Aorta (tissue), 5 donors: ENCODE measurements at places on chromosomes 4 and X.

DNA sequence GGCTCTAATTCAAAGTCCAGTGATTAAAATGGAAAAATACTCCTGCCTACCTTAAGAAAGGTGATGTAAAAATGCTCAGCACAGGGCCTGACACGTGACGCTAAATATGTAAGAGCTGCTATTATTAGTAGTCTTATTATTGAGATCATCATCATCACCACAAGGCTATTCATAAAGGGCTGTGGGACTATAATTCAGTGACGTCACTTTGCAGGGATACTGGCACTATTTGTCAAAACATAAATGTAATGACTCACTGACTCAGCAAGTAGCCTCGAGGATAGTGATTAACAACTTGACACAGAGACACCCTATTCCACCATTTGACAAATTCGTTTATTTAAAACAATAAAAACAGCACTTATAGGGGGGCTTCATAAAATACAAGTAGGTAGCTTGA lies 258.9 kb downstream of the SPANXN1 start:
- no peak for DNase-seq

DNA sequence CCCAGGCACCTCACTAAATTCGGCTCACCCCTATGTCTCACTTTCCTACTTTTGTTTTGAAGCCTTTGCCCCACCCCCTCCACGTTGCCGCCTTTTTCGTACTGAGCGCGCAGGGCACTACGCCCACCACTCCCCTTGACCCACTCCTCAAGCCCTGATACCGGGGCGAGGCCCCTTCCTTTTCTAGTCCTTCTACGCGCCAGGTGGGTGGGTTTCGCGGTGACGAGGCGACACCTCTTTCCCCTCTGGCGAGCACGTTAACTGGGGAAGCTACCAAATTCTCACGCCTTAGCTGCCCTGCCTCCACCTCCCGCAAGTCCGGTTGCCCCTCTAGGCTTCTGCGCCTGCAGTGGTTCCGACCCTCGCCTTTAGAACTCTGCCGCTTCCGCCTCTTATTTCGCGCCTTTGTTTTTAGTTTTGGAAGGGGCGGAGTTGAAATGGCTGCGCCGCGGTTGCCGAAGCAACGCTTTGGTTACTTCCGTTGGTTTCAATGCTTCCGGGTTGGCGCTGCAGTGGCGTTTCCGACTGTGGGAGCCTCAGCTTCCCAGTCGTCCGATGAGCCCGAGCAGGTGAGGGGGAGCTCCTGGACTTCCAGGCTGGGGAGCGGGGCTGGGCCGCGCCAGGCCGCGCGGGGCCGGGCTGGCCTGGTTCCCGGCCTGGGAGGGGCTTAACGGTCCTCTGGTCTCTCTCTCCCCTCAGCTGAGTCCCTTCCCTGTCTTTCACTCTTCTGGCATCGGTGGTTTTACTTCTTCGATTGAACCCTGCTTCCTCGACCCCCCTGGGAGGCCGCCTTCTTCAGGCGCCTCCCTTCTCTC lies at the start of gene SLC25A14:
TSS of gene SLC25A14 (plus strand) at position 512 of the 815 bp plus-strand sequence. CDS start 360 bp downstream, outside the sequence.
- DNase-seq, result peak; percentile 82

DNA sequence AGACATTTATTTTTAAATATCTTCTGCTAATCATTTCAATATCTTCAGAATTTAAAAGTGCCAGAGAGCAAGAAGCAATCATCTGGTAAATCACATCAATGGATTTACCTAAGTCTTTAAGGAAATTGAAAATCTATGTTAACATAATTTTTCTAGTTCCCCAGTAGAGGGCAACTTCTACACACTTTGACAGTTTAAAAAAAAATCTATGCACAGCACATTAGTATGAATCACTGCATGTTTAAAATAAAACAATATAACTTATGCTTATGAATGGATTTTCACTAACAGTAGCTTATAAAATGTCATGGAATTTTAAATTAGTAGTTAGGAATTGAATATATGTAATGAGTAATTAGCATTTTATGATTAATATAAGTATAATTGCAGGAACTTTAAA lies 126.5 kb downstream of the REELD1 start:
- no peak for DNase-seq

DNA sequence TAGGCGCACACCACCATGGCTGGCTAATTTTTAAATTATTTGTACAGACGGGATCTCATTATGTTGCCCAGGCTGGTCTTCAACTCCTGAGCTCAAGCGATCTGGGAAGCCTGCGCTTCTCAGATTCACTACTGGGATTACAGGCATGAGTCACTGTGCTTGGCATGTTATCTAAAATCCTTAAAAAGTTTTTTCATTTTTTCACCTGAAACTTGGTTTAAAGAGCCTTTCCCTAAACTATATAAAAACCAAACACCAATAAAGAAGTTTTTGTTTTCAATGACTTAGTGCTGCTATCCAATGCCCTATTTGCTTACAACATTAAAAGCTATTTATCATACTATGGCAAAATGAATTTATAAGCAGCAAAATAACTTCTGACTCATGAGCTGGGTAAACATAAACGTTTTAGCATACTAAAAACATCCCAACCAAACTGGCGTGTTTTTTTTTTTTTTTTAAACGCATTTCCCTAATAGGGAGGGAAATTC lies 127.8 kb downstream of the UBE2K start:
- DNase-seq, result no peak

GRCh38 chrX:78199851-78200250 lies 60.4 kb upstream of the TAF9B start:
- DNase-seq, result no peak

DNA sequence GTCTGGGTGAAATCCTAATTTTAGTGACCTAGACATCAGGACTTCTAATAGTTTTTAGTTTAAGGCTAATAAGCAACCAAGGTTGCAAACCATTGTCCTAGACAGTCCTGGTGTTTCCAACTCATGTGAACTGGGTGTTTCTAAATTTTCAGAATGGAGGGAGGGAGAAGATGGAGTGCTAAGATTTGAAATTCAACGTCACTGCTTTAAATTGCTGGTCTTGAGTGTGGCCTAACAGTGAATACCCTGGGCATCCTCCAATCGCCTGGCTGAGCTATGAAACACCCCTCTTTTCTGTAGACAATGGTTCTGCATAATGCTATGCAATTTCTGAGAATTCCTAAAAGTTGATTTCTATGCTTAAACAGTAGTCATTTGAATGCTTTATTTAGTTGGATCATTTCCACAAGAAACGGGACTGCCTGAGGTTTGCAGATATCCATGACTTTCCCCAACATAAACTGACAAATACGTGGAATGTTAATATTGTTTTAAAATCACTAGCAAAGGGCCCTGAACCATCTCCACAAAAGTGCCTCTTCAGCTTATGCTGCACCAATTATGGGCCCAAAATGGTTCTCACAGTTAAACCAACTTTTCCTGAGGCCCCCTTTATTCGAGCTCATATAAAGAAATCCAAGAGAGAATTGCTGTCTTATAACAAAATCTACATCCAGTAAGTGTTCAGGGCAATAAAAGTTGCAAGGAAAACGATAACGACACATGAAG lies 1.1 kb downstream of the FBXL5 start:
- DNase-seq, result no peak

DNA sequence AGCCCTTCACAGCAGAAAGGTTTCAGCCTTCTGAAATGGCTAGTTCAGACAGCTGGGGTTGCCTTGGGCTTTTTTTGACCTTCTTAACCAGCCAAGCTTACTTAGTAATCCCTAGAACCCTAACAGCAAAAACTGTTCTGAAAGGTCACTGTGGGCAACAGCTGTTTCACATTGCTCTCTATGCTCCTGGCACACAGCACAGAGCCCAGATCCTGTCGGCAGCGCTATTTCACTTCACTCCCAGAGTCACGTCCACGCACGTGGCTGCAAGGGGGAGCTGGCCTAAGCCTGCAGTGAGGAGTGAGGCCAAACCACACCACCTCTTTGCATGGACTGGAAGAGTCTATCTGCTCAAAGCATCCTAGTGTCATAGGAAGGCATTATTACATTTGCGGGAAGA lies 32.0 kb upstream of the STS start:
- no peak for DNase-seq

- no peak for DNase-seq
Measured at GRCh38 chr4:158065176-158065575, 107.6 kb downstream of the GASK1B start.

GRCh38 chr4:133096972-133097371 lies 52.1 kb upstream of the PCDH10 start:
- DNase-seq, result no peak

DNA sequence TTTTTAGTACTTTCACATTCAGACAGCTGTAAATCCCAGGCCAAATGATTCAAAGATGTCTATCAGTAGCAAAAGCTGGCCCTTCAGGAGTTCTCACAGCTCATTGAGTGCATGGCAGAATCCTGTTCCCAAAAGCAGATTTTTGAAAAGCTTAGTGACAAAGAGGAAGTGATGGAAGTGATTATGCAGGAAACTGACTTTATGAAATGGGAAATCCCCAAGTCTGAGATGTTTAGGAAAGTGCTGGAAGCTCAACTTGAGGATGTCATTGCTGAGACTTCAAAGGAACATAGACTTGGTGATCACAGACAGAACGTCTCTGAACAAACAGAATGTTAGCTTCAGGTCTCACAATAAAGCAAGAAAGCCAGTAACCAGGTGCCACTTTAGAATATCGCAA lies 51.0 kb upstream of the CFAP47 start:
- DNase-seq, result no peak

DNA sequence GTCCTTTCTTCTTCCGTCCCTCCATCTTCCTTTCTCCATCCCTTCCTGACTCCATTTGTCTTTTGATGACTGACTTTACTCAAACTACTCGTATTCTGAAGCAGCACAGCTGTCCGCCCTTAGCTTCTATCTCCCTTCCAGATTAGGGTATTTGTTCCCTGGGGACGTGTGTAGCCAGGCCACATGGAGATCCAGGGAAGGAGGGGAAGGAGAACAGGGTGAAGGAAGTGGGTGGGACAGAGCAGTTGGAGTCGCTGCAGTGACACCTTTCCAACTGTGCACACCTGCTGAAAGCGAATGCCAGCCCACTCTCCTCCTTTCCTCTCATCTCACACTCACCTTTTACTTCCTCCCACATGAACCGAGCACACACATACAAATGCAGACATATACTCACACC lies 323.8 kb downstream of the DCTD start:
- no peak for DNase-seq

DNA sequence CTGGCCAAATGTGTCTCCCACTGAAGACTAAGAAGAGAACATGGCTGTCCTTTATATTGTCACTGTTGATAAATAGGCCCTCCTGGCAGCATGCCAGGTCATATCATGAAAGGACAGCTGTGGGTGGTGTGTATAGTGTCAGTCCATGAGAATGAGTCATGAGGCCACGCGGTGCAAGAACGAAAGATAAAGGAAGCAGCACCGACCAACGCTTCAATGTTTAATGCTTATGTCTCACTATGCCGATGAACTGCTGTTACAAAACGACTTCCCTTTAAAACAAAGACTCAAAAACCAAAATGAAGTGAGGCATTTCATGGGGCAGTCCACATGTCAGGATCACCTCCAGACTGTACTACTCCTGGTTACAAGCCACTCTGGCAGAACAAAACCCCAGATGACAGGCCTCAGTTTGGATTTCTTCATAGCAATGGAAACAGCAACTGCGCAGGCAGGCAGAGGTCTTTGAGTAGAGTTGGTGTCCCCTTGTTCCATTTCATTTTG lies 5.2 kb upstream of the TCEANC start:
- peak; percentile 76 for DNase-seq

DNA sequence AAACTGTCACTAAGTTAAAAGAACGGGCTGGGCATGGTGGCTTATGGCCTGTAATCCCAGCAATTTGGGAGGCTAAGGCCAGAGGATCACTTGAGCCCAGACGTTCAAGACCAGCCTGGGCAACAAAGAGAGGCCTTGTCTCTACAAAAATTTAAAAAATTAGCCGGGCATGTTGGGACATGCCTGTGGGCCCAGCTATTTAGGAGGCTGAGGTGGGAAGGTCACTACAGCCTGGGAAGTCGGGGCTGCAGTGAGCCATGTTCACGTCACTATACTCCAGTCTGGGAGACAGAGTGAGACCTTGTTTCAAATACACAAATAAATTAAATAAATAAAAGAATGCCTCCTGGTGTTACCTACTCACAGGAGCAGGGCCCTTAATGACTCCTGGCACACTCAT lies 69.5 kb downstream of the APBB2 start:
- no peak for DNase-seq
